RPMI7951 (cell line): ENCODE measurements at places on chromosomes 5 and 9. TPM values are rescaled to one million over a fixed set of nuclear protein-coding genes. Genes with fewer than 3 reads are reported as not detected.

GRCh38 chr9:114607671-114608524 lies 3.2 kb upstream of the TMEM268 start:
- no peak for DNase-seq

- peak; percentile 29 for DNase-seq
Observed at GRCh38 chr9:124869986-124870560, 8.1 kb downstream of the ARPC5L start.

- no peak for DNase-seq
Observed at GRCh38 chr5:52504584-52505240, 283.0 kb upstream of the ITGA1 start.

DNA sequence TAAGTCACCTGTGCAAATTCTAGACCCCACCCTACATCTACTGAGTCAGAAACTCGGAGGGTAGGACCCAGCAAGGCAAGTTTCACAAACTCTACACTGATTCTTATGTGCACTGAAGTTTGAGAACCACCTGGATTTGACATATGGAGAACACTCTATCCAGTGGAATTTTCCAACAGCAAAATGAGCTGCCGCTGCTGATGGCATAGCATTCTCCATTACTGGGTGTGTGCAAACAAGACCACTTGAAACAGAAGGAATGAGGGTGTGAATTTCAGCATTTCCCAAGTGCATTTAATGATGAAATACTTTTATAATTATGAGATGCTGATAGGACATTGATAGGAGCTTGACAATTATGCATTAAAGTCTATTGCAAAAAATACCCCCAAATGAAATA lies 229.1 kb upstream of the IL12B start:
- DNase-seq: no peak

GRCh38 chr9:115008536-115009270 lies 78.3 kb upstream of the TNFSF8 start:
- DNase-seq: peak; percentile 92

DNA sequence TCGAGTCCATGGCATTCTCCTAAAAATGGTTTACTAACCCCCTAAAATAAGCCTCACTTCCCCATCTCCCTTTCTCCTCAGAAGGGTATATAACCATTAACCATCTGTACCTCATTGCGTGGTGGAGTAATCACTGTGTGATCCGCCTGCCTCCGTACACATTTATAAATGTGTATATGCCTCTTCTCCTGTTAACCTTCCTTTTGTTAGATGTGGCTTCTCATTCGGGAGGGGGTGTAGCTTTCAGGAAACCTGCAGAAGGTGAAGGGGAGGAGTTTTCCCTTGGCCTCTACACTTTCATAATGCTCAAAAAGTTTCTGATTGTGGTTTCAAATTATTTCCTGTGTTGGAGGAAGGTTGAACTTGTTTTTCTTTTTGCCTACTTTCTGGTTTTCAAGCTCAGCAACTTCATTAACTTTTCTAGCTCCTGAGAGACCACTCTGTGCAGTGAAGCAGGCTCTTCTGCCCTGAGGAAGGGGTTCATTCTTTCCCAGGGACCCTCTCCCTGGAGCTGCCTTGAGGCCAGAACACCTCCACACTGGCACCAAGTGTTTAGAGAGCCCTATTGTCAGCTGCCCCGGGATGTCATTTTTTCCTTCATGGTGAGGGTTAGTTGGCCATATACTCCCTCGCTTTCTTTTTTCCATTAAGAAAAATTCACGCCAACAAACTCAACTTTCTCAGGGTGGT lies 46.9 kb downstream of the RASGRF2 start:
- no peak for DNase-seq

GRCh38 chr5:80189201-80189600 lies 66.6 kb downstream of the SERINC5 start:
- DNase-seq: no peak

- DNase-seq: no peak
Observed at GRCh38 chr5:100043475-100043874, 491.7 kb upstream of the FAM174A start.

DNA sequence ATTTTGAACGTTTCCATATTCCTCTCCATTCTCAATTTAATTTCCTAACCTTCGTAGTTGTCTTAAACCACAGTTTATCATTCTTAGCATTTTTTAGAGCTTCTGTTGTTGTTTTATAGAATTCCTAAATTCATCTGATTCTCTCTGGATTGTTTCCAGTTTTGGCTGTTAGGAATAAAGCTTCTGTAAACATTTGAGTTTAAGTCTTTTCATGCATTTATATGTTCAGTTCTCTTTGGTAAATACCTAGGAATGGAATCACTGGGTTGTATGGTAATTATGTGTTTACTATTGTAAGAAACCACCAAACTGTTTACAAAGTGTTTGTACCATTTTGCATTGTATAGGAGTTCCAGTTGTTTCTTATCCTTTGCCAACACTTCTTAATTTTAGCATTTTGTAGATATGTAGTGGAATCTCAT lies 29.7 kb downstream of the GPR21 start:
- DNase-seq: no peak

GRCh38 chr5:65061974-65062353 lies 293.2 kb downstream of the CWC27 start:
- DNase-seq: no peak

GRCh38 chr5:81249240-81249639 lies 16.1 kb downstream of the CKMT2 start:
- DNase-seq: no peak

DNA sequence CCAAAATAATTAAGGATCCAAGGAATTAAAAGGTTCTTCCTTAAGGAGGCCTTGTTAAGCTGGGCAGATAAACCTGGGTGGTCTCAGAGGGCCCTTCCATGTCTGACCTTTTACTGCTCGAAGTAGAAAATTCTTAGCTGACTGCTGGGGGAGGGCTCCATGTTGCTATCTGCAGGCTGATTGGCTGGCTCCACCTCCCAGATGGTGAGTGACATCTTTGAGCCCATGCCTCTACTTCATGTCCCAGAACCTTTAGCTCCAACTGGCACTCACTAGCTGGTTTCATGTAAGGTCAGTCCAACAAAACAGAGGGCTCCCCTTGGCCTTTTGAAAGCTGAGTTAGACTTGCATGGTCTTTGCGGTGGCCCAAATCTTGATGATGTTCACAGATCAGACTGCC lies 188.2 kb downstream of the PAX5 start:
- no peak for DNase-seq

GRCh38 chr9:89519366-89519805 lies 21.5 kb upstream of the SEMA4D start:
- peak; percentile 12 for DNase-seq

GRCh38 chr5:132098151-132098594 lies 24.6 kb downstream of the CSF2 start:
- no peak for DNase-seq

GRCh38 chr9:125227761-125228160 lies 13.4 kb downstream of the HSPA5 start:
- DNase-seq: no peak

DNA sequence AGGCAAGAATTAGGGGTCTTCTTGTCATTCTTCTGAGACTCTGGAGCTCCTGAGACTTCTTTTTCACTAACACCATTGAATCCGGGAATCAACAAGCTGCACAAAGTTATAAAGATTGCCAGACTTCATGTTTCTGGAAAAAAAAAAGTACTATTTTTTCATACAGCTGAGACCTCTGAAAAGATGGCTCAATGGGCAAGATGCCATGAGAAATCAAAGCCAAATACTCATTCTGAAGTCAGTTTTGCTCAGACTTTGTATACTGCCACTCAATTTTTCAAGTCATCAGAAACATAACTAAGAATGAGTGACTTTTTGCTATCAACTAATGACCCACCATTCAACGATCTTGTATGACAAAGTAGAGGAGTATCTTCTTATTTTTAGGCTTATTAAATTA lies 512.0 kb downstream of the RAB3C start:
- DNase-seq: no peak

DNA sequence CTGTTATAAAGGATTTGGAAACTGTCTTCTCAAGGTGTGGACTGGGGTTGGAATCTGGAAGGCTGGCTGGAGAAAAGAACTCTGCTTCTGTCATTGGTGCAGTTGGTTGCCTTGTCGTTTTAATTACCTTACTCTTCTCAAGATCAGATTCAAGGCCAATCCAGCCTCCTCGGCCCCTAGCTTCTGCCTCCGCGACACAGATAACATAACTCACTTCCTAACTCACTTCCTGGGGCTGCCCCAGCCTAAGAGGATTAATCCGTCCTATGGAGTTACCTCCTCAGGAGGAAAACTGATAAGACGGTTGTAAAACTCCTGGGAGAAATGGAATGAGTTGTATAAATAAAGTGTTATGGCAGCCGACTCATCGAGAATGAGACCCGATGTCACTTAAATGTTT lies 389.1 kb upstream of the WWC1 start:
- DNase-seq: no peak

- peak; percentile 50 for DNase-seq
Observed at GRCh38 chr5:44321144-44321725, 68.0 kb downstream of the FGF10 start.

- no peak for DNase-seq
Observed at GRCh38 chr5:3175416-3175815, 420.2 kb upstream of the IRX1 start.

DNA sequence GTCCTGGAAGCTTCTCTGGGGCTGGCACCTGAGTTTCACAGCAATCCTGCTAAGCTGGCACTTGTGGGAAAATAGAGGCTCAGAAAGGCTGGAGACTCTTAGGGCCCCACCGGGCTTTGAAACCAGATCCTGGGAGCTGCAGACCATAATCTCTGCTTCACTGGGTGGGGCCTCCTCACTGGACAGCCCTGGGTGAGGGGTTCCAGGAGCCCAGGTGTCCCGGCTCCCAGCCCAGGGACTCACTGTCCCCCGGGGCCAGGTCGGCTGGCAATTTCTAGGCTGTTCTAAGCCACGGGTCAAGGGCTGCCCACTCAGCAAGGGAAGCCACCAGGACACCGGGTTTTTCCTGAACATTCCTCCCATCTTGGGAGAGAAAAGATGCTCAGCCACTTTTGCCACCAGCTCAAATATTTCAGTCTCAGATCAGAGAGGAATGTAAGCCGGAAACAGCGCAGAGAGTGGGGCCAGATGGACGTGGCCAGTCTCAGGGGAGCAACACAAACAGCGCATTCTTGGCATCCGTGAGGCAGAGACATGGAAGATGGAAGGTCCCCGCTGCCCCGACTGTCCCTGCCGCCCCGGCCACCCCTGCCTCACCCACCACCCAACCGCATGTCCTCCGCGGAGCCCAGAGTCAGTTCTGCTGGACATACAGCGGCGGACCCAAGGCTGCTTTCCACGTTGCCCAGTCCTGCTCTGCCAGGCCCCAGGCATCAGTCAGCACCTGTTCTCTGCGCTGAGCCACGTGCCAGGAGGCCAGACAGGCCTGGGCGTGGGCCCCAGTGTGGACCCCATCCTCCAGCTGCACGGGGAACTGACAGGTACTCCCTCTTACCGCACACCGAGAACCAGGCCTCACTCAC lies 72.6 kb downstream of the VAV2 start:
- DNase-seq: no peak

DNA sequence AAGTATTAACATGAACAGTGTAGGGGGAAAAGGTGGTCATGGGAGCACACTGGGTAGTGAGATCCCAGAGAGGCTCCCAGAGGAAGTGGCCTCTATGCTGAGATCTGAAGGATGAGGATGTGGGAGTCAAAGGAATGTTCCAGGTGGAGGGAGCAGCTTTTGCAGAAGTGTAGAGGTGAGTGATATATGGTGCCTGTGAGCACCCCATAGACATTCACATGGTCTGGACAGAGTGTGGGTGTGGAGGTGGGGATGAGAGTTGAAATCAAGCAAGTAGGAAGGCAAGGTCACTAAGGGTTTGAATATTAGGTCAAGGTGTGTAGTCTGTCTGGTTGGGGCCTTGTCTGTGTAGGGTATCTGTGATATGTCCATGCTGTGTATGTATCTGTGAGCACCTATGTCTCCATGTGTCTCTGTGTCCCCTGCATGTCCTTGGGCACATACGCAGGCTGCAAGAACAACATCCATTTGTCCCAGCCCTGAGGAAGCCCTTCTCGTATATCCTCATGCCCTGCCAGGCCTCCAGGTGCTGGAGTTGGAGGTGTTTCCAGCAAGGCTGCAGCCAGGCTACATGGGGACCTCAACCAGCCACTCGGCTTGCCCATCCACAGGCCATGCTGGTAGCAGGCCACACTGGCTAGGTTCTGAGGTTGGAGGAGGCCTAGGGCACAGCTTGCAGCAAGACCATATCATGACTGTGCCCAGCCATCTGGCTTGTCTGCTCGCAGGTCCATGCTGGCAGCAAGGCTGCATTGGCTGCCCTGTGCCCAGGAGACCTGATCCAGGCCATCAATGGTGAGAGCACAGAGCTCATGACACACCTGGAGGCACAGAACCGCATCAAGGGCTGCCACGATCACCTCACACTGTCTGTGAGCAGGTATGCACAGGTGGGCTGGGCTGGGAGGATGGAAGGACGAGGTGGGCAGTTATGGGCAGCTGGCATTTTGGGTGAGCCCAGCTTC lies 4.7 kb downstream of the PDLIM4 start:
- DNase-seq: no peak

The RAPGEF1 gene
- 10.0 and 11.5 TPM in 2 replicates for total RNA-seq

The MUSK gene
- total RNA-seq: 5.5 and 8.2 TPM in 2 replicates

The SCGB3A2 gene
- total RNA-seq: not detected in 2 replicates

The NRARP gene
- 0.12 TPM in 1 of 2 replicates, not detected in the other for total RNA-seq

The SPATA31A6 gene
- not detected in 2 replicates for total RNA-seq

The MRRF gene
- total RNA-seq: 23.4 and 28.6 TPM in 2 replicates

The WDR31 gene
- total RNA-seq: 0.39 and 0.72 TPM in 2 replicates

The OR1N1 gene
- total RNA-seq: not detected in 2 replicates

The PTTG1 gene
- 1,242 and 1,282 TPM in 2 replicates for total RNA-seq
